ENCODE measurements at places on chromosomes 3 and 15. TPM values are rescaled to one million over a fixed set of nuclear protein-coding genes. Genes with fewer than 3 reads are reported as not detected.

The PPP1R14D gene
- total RNA-seq, result not detected

The CCR3 gene
- 0.20 TPM for total RNA-seq

GRCh38 chr3:56884387-56884786, 82.6 kb upstream of the ARHGEF3 start:
- peak; percentile 7 for DNase-seq

The SNURF gene
- 3.0 TPM for total RNA-seq

The BDH1 gene
- total RNA-seq, result 12.4 TPM

The DNAH12 gene
- 0.47 TPM for total RNA-seq

DNA sequence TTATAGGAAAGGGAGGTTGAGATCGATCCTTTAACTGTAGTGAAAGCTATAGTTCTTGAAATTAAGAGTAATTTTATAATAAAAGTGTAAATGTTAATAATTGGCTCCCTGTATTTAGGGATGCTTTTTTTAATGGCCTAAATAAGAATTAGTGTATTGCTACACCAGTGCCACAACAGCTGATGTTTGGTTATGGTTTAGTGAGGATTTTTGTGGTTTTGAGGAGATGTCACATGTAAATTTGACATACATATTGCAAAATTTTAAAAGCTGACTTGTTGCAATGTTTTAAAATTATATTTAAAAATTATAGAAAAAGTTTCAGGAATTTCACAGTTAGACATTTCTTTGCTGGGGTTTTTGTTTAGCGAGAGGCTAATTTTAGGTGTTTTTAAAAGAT, 3.9 kb downstream of the TSC22D2 start:
- DNase-seq, result no peak

DNA sequence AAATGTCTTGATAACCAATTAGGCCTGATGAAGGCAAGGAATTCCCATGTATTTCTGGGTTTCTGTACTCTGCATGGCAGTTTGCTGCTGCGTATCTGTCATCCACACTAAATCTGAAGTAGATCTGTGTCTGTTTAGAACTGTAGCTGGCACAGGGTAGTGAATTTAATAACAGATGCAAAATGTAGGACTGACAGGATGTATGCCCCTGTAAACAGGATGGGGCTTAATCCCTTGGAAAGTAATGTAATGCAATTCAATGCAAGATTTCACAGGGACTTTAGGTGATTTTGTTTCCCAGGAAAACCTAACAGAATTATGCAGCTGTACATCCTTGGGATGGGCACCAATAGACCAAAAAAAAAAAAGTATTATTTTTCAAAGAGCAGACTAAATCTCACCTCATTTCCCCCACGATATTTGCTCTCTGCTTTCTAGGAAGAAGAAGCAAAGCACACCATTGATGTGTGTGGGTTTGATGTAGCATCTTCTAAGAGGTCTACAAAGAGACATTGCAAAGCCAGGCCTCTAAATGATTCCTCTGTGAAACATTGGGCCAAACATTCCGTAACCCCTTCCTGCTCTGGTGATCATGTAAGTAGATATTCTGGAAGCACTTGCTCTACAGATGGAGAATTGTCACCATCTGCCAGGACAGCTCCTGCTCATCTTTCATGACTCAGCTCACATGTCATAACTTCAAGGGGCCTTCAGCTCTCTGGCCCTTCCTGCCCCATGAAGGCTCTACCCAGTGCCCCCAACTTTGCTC, 464.3 kb upstream of the RGMA start:
- no peak for DNase-seq

All from M059J (cell line).